ENCODE measurements at places on chromosomes 3 and 15.

DNA sequence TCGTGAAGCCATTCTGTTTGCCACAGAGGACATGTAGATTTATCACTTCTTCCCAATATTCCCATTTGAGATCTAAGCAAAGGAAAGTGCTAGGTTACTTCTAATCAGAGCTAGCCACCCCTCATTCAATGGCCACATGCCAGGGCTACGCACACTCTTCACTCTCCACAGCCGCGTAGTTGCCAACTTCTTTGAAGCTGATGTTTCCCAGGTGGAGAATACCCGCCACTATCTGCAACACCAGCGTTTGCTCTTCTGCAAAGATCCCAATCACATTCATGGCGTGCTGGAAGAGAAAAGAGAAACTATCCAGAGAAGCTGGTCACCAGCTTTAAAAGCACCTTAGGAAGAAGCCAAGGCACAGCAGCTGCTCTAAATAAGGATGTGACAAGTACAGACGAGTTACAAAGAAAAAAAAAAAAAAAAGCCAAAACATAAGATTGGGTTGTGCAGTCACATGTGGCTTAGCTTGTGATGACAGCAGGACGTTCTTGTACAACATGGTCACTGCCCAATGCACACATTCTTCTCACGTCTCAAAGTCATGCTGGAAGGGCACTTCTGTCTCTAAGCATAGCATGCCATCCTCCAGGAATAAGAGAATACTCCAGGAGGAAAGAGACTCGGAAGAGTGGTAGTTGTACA lies 16.4 kb downstream of the LDHAL6B start:
- DNase-seq: no peak

GRCh38 chr3:36558961-36559360 lies 178.7 kb downstream of the STAC start:
- no peak for DNase-seq

DNA sequence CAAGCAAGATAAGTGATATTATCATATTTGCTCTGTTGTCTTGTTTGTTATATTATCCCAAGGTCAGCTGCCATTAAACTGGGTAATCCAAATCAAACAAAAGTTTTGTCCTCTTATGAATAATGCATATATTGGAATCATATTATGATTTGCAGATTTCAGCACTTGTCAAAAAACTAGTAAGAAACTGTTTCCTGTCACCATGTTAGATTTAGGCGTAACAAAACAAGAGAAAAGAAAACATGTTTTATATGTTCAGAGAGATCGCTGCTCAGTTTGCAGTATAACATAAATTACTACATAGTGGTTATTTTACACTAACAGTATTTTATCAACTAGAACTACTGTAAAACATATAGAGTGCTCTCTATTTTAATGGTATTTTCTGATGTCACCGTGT lies 123.4 kb upstream of the ICE2 start:
- no peak for DNase-seq

DNA sequence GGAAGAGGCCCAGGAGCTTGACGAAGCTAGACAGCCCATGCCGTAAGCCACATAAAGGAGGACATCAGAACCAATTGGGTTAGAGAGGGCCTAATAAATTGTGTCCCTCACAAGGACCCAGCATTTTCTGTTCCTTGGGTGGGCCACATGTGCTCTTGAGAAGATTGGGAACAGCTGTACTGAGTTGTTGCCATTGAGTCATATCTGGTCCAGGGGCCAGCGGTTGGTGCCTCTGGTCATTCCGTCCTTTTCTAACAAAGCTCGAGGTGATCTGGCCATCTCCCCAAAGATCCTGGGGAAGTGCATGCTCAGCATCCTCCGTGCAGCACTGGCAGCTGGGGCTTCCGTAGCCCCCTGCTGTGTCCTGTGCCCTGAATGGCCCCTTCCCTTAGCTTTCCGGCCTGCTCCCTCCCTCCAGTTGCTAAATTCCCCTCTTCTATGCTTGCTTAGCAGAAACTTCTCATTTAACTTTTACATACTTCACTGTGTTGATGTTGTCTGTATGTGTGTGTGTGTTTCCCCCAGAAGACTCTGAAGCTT lies 73.0 kb downstream of the EEFSEC start:
- DNase-seq: no peak

DNA sequence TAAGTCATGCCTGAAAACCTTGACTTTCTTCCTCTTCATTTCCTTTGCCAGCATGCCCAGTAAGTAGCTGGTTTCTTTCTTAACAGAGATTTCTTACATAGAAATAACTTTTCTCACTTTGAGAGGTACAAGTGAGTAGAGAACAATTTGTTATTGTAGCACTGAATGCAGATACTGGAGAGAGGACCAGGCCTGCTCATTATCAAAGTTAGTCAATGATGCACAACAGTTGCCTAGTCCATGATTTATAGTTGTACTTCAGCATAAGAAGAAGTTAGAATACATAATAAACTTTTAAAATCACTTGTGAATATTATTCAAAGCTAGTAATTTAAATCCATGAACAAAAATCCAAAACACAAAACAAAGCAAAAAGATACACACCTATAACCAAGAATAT lies 213.0 kb downstream of the PCCB start:
- DNase-seq: no peak
